ENCODE measurements at places on chromosomes 5 and 9.
A peak's percentile ranks its signal among the peaks of the same experiment; 100 is the strongest.

DNA sequence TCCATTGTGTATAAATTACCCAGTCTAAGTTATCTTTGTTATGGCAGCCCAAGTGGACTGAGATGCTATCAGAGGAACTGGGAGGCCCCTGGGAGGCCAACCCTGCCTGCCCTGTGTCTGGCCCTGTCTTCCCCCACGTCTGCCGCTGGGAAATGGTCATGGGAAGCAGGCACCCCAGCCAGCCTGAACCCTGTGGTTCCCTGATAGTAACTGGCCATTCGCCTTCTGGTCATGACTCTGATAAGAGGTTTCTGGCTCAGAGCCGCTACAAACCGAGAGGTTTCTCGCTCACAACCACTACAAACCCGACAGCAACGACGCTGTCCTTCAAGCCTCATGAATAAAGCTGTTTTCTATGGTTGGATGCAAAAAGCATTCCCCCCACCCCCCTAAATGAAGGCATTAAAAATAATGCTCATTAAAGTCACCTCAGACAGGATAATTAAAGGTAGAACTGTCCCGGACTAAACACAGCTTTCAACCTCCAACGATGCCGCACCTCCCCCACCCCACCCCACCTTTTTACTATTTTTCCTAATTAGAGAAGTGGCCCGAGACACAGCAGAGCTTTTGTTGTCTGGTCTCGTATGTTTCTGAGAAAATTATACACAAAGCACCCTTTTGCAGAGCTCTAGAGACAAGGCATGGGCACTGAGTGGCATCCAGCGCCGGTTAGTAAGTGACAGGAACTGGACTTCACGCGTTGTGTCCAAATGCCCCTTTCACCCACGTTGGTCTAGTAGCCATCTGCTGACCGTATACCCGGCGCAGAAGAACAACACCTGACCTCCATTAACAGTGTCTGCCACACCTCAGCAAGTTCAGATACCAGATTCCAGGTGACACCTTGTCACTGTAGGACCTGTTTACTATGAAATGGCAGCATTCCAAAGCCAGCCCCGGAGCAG is 140.8 kb downstream of the COL23A1 start:
- DNase-seq = peak; percentile 3

- DNase-seq = no peak
Measured at GRCh38 chr9:107141967-107142366, 141.1 kb upstream of the RAD23B start.

- no peak for DNase-seq
Measured at GRCh38 chr5:127040796-127041520, 10.6 kb upstream of the MARCHF3 start.

DNA sequence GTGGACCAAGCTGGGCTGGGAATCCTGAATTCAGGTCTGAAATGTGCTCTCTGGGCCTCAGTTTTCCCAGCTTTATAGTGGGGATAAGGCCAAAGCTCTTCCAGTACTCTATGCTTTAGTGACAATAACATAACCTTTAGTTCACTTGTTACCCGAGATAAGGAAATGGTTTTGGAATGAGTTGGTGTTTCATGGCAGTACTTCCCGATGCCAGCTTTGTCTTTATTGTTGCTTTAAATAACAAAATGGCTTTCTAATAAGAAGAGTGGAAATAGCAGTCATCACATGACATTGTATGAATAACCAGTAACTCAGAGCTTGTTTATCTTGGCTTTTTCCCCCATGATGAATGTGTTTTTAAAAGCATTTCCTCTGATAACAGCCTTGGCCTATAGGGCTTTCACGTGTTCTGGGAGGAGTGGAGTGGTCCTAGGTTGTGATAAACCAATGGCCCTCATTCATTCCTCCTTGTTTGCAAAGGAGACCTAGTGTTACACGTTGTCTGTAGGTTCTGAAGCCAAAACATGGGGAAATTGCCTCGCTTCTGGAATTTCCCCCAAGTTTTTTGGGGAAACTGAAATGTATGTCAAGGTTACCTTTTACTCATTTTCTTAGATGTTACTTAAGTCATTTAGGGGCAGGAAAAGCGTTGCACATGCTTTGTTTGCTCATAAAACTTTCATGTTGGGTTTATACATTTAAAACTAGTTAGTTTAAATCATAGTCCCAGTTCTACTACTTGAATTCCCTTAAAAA is 53.7 kb downstream of the ZNF618 start:
- no peak for DNase-seq

GRCh38 chr5:124732428-124733328 is 13.8 kb downstream of the ZNF608 start:
- no peak for DNase-seq

- no peak for DNase-seq
Measured at GRCh38 chr5:37615184-37615583, 224.7 kb downstream of the GDNF start.

- DNase-seq = no peak
Measured at GRCh38 chr5:102815540-102816332, 60.6 kb downstream of the PAM start.

DNA sequence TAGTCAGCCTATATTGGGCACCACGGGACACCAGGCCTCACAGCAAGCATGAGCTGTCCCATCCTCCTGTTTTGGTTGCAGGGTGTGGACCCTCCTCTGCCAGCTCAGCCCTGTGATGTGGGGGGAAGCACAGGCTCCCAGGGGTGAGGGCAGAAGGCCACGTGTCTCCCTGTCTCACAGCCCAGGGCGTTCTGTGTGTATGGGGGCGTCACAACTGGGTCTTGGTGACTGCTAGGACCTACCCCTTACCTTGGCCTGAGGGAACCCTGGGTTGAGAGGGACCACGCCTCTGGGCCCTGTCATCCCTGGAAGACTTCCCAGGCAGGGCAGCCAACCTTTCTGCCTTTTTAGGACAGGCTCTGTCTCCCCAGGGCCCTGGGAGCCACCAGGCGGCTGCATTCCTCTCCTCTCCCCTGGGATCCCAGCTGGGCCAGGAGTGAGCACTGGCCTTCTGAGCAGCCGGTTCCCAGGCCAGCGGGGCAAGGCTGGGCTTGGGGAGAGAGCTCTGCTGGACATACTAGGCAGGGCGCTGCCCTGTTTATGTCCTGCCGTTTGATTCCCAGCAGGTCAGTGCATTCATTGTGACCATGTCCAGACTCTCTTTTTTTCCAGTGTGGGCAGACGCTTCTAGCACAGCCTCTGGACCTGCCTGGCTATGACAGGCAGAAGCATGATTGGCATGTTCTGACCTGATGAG is 97.4 kb downstream of the DAB2IP start:
- peak; percentile 60 for DNase-seq
